Ovary (tissue), 10 donors: ENCODE measurements at places on chromosomes 1 and 21. TPM values are rescaled to one million over a fixed set of nuclear protein-coding genes. Genes with fewer than 3 reads are reported as not detected.

GRCh38 chr21:45845770-45846090 is 135.8 kb upstream of the COL6A1 start:
- no peak overlapping the region for H3K27ac ChIP-seq
- H3K4me1 ChIP-seq: no peaks in the 10 kb centered on the region
- H3K4me3 ChIP-seq: no peak overlapping the region
- no peaks in the 10 kb centered on the region for H3K27me3 ChIP-seq
- no peak for DNase-seq

DNA sequence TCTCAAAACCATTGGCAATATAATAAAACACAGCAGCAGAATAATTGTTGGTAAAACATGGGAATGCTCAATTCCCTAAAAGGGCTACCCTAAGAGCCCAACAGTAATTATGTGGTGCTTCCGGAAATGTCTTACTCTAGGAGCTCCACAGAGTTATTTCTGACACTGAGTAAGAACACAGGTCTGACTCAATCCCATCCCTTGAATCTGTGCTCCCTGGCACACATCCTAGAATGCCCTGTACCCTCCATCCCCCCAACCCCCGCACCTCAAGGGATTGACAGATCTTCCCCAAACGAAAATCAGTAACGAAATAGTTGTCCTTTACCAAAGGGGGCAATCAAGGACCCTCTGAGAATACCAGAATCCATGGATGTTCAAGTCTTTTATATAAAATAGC is 71.9 kb downstream of the SMYD2 start:
- peaks cover 1% of the 10 kb centered on the region for H3K4me1 ChIP-seq
- no peaks in the 10 kb centered on the region for H3K36me3 ChIP-seq
- no peak overlapping the region for H3K27ac ChIP-seq
- H3K4me3 ChIP-seq: no peak overlapping the region
- no peaks in the 10 kb centered on the region for H3K27me3 ChIP-seq

DNA sequence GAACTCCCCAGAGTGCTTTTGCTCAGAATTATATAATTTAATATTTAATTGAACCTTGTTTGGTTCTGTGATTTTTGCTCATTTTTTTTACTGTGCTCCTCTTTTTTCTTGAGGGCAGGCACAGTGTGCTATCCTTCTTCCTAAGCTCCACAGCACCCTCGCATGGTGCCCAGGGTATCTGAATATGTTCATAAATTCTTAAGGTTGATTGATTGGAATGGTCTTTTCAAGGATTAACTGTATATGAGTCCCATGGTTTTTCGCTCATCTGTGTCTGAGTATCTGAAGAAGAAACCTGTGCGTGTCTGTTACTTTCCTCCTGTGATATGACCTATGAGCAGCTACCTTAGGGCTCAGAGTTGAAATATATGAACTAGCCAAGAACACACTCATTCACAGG is 393.7 kb downstream of the HLX start:
- no peak overlapping the region for H3K4me3 ChIP-seq
- no peaks in the 10 kb centered on the region for H3K27me3 ChIP-seq
- no peak for DNase-seq
- H3K4me1 ChIP-seq: no peaks in the 10 kb centered on the region
- no peak overlapping the region for H3K27ac ChIP-seq

DNA sequence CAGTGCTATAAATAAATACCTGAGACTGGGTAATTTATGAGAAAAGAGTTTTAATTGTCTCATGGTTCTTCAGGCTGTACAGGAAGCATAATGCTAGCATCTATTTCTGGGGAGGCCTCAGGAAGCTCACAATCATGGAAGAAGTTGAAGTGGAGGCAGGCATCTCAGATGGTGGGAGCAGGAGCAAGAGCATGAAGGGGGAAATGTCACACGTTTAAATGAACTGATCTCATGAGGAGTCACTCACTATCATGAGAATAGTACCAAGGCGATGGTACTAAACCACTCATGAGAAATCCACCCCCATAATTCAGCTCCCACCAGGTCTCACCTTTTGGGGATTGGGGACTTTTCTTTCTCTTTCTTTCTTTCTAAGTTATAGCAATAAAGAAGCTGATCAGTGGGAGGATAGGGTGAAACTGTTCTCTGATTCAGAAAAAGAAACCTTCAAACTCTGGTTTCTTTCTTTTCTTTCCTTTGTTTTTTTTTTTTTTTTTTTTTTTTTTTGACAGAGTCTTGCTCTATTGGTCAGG is 17.1 kb upstream of the SPAG17 start:
- H3K27ac ChIP-seq: no peak overlapping the region
- no peaks in the 10 kb centered on the region for H3K36me3 ChIP-seq
- no peak for DNase-seq
- no peaks in the 10 kb centered on the region for H3K4me1 ChIP-seq

- no peak overlapping the region for H3K27ac ChIP-seq
- no peak overlapping the region for H3K4me3 ChIP-seq
- H3K4me1 ChIP-seq: peaks cover 2% of the 10 kb centered on the region
- DNase-seq: no peak
These were observed 53.5 kb downstream of the MIGA1 start for GRCh38 chr1:77832901-77833300.

DNA sequence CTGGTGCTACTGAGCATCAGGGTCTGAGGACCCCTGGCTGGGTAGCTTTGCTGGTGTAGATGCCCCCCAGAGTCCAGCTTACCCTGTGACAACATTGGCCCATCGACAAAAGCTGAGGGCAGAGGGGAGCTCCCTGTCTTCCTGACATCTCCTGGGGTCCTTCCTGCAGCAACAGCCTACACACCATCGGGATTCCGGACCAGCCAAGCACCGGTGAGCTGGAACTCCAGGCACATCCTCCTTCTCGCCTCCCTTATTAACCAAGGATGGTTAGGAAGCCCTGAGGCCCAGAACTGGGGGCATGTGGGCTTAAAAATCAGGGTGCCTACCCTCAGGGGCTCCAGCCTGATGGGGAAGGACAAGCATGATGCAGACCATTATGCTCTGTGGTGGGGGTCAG is 658.0 kb downstream of the PTPRU start:
- DNase-seq: no peak
- no peaks in the 10 kb centered on the region for H3K36me3 ChIP-seq
- H3K27me3 ChIP-seq: no peaks in the 10 kb centered on the region
- H3K27ac ChIP-seq: no peak overlapping the region

FBXO28 gene
- 31.5 TPM for total RNA-seq

AMY1B gene
- total RNA-seq: not detected

PLA2G4A gene
- total RNA-seq: 19.0 TPM

GRCh38 chr1:3534803-3535637 is 76.3 kb downstream of the MEGF6 start:
- H3K27me3 ChIP-seq: no peaks in the 10 kb centered on the region
- H3K4me3 ChIP-seq: no peak overlapping the region
- no peak for DNase-seq

DNA sequence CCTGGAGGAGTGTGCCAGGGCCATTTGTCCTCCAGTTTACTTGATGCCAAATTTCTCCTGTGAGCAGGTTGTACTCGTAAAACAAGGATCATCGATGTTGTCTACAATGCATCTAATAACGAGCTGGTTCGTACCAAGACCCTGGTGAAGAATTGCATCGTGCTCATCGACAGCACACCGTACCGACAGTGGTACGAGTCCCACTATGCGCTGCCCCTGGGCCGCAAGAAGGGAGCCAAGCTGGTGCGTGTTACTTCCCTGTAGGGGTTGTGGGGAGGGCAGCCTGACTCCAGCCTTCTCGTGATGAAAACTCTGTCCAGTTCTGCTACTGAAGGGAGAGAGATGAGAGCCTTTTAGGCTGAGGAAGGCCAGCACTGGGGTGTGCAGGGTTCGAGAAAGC is 2.2 kb downstream of the RPS8 start:
- H3K27ac ChIP-seq: no peak overlapping the region
- H3K27me3 ChIP-seq: no peaks in the 10 kb centered on the region
- H3K4me3 ChIP-seq: no peak overlapping the region
- H3K4me1 ChIP-seq: peaks cover 5% of the 10 kb centered on the region
- no peak for DNase-seq

DNA sequence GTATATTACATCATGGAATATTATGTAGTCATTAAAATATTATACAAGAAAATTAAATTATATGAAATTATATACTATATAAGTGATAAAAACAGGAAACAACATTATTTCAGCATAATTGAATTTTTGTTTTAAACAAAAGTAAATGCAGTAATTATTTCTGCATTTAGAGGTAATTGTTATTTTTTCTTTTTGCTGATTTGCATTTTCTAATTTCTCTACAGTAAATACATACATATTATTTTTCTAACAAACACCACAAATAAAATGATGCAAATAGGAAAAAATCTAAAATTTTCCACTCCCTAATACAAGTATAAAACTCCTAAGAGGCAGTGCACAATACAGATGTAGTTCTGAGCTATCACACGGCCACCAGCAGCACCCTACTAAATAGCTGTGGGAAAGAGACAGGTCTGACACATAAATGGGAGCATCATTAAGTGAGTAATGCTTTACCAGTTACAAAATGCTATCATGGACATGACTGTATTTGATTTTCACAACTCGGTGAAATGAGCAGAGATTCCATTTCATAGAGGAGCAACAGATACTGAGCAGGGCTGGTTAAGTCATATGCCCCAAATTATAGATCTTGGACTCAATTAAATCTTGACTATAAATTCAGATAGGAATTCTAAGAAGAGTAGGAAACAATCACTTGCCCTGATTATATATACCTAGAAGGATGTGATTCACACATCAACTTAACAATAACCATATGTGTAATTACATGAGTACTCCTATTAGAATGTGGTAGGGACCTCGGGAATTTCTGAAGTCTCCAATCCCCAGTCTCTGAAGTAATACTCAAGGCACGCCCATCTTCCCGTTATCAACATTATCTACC is 49.0 kb downstream of the NRIP1 start:
- H3K4me3 ChIP-seq: no peak overlapping the region
- no peak for DNase-seq
- no peaks in the 10 kb centered on the region for H3K27me3 ChIP-seq
- no peak overlapping the region for H3K27ac ChIP-seq
- no peaks in the 10 kb centered on the region for H3K36me3 ChIP-seq

- DNase-seq: no peak
- H3K27ac ChIP-seq: no peak overlapping the region
- no peaks in the 10 kb centered on the region for H3K4me1 ChIP-seq
These were observed 8.6 kb downstream of the UBE2U start for GRCh38 chr1:64212031-64212430.

- H3K27me3 ChIP-seq: no peaks in the 10 kb centered on the region
- H3K36me3 ChIP-seq: no peaks in the 10 kb centered on the region
- DNase-seq: no peak
- H3K4me3 ChIP-seq: no peak overlapping the region
- H3K27ac ChIP-seq: no peak overlapping the region
These were observed 14.0 kb upstream of the SYNC start for GRCh38 chr1:32716312-32717148.

GBP5 gene
- 1.0 TPM for total RNA-seq

UHMK1 gene
- 24.0 TPM for total RNA-seq

F13B gene
- not detected for total RNA-seq

LMOD1 gene
- total RNA-seq: 40.2 TPM

RBP7 gene
- total RNA-seq: 8.3 TPM

GRCh38 chr1:215970406-215970805 is 403.3 kb downstream of the KCTD3 start:
- H3K4me3 ChIP-seq: no peak overlapping the region
- H3K27ac ChIP-seq: no peak overlapping the region
- no peak for DNase-seq
- H3K4me1 ChIP-seq: no peaks in the 10 kb centered on the region
- H3K36me3 ChIP-seq: no peaks in the 10 kb centered on the region
- H3K27me3 ChIP-seq: no peaks in the 10 kb centered on the region

SYNJ1 gene
- total RNA-seq: 9.9 TPM

DNA sequence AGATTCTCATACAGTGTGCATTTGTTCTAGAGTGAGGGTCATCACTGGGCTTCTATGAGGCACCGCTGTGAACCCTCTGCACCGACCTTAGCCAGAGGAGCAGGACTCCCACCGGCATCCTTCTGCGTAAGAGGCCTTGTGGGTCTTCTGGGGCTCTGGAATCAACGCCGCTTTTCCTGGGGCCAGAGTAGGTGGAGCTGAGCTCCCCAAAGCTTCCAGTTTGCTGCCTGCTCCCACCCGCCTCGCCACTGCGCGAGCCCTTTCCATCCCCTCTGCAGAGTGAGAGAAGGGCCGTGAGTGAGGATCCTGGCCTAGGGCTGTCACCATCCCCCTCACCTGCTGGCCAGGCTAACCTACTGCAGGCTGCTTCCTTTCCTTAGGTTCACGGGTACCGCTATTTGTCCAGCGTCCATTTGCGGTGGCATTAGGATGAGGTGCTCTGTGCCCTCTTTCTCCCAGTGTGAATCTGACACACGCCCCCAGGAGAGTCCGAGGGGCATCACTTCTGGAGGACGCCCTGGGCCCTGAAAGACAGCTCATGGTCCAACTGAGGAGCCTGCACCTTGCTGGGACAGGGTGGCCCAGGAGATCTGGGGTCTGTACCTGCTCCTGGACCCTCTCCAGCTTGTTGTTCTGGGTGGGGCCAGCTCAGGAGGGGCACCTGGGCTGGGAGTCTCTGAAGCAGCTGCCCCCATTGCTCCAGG is 36.2 kb downstream of the UMODL1 start:
- H3K36me3 ChIP-seq: no peaks in the 10 kb centered on the region
- H3K4me3 ChIP-seq: no peak overlapping the region
- no peak for DNase-seq
- no peak overlapping the region for H3K27ac ChIP-seq

RAP1GAP gene
- total RNA-seq: 4.2 TPM

- no peaks in the 10 kb centered on the region for H3K36me3 ChIP-seq
- no peak for DNase-seq
- no peaks in the 10 kb centered on the region for H3K27me3 ChIP-seq
- H3K27ac ChIP-seq: no peak overlapping the region
These were observed 41.3 kb upstream of the OSBPL9 start for GRCh38 chr1:51575406-51576084.

- H3K27me3 ChIP-seq: no peaks in the 10 kb centered on the region
These were observed 74.1 kb upstream of the ACTRT2 start for GRCh38 chr1:2946999-2947690.

DNA sequence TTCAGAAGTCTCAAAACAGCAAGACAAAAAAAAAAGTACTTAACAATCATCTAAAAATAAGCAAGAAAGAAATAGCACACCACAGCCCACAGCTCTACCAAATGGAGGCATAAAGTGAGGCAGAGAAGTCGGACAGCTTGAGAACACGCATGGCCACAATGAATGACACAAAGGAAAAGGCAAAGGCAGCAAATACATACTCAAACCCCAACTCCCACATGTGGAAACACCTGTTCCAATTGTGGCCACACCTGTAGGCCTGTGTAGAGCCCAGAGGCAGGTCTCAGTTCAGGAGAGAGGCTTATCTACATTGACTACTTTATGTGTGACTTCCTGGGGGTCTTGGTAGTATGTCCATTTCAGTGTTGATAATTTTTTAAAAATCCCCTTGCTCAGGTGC is 543.5 kb downstream of the LMO4 start:
- H3K36me3 ChIP-seq: no peaks in the 10 kb centered on the region
- H3K4me3 ChIP-seq: no peak overlapping the region
- H3K4me1 ChIP-seq: no peaks in the 10 kb centered on the region

GBP2 gene
- 52.5 TPM for total RNA-seq

CFHR2 gene
- total RNA-seq: 0.38 TPM

- H3K27ac ChIP-seq: no peak overlapping the region
- H3K4me3 ChIP-seq: no peak overlapping the region
- H3K4me1 ChIP-seq: no peaks in the 10 kb centered on the region
- peaks cover 5% of the 10 kb centered on the region for H3K27me3 ChIP-seq
- no peaks in the 10 kb centered on the region for H3K36me3 ChIP-seq
- DNase-seq: no peak
These were observed 45.2 kb downstream of the EPRS1 start for GRCh38 chr1:220001095-220001501.
